ENCODE measurements at places on chromosomes 1 and 21.

- DNase-seq = no peak
Measured at GRCh38 chr21:43702785-43703034, 16.2 kb upstream of the PDXK start.

DNA sequence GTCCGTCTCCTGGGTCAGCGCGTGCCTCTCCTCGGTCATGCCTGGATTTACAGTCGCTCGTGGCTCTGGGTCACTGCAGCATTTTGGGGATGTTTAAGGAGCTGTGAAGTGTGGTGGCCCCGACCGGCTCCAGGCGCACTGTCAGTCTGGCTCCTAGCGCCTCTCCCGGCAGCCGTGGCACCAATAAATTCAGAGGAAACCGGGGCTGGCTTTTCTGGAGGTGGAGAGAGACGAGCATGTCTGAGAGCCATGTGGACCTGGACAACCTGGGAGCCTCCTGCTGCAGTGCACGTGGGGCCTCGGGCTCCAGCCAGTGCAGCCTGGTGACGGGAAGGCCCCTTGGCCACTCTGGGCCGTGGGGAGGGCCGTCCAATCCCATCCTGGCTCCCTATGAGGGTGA, 17.1 kb downstream of the PLCH2 start:
- no peak for DNase-seq

DNA sequence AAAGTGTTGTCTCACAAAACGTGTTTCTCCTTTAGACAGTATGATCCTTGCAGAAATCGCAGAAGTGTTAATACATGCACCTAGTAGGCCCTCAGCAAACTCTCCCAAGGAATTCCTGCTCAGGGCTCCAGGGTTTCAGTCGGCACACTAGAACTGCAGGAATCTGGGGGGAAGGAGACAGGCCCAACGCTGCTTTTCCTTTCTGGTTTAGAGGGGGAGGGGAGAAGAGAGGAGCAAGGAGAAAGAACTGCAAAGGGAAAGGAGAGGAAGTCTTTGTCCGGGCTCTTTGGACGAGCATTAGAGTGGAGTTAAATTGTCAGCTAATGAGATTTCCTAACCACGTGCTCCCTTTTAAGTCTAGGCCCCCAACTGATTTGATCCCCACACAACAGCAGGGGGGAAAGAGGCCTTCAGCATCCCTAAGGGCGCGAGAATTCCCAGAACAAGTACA, 103.7 kb upstream of the SOD1 start:
- no peak for DNase-seq

- DNase-seq = no peak
Measured at GRCh38 chr1:116326486-116326885, 46.6 kb upstream of the ATP1A1 start.

GRCh38 chr1:108028841-108029388, 63.9 kb upstream of the VAV3 start:
- DNase-seq = no peak

DNA sequence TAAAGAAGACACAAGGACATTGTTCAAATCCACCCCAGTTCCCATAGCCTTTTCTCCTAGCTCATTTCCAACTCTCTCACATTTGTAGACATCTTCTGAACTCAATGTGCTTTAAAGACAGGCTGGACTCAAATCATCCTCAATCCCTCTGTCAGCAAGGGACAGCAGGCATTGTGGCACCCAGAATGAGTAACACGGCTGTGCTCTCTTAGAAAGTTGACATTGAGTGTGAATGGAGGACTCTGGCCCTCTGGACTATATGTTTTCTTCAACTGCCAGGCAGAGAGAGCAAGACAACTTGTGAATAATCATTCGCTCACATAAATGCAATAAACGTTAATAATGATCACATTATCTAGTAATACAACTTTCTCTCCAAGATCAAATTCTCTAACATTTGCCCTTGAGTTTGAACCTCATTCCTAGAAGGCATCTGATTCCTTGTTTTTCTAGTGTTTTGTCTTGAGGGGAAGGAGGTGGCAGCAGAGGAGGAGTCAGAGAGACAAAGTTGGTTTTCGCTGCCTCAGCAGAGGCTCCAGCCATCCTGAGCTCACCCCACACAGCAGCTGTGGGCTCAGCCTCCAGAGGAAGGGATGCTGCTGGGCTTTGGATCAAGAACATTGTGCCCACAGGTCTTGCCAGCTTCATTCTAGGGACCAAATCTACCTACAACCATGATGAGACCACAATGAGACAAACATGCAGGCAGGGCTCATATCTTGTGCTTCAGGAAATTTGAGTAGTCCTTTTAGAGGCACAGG, 85.1 kb downstream of the BCAR3 start:
- no peak for DNase-seq

GRCh38 chr21:16592381-16592780, 862.6 kb downstream of the USP25 start:
- no peak for DNase-seq

GRCh38 chr1:64986903-64987871, 20.8 kb upstream of the JAK1 start:
- DNase-seq = no peak

- DNase-seq = peak; percentile 84
Measured at GRCh38 chr1:92960395-92961130, 699 bp downstream of the DIPK1A start.

DNA sequence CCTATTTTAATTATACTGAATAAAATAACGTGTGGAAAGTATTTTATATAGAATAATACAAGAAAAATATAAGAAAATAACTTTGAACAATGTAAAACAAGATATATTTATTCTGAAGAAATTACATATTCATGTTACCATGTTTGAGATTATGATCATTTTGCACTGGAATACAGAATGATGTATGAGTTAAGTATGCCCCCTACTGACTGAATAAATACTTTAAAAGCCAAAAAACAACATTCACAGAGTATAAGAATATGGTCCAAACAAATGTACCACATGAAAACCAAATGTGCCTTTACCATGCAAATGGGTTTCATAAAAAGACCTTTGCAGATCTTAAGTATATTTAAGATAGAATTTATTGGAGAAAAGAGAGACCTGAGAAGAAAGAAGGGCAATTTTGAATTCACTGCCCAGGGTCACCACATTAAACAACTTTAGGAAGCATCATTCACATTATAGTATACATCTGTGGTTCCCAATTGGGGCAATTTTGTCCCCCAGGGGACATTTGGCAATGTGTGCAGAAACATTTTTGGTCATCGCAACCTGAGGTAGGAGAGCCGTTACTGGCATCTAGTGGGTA, 136.6 kb upstream of the GFI1 start:
- peak; percentile 32 for DNase-seq

DNA sequence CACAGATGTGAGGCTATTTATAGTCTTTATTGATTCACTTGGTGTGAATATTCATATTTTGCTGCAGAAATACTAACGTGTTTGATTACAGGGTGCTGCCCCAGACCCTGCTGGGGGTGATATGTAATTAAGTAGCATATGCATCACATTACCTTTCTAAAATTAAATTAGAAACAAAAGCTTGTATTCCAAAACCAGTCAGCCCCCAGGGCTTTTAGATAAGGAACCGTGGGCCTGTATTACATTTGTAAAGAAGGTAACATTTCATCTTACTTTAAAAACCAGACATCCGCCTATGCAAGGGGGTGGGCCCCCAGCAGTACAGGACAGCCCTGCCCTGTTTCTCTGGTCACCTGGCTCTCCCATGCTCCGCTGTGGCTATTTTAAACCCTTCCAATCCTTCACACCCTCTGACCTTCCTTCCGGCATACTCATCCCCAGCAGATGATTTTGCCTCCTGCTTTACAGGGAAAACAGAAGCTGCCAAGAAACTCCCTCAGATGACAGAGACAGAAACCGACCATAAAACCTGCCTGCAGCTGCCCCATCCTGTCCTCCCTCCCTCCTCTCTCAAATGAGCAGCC, 22.0 kb upstream of the KCNC4 start:
- DNase-seq = no peak

GRCh38 chr1:154533952-154534844, 24.3 kb downstream of the UBE2Q1 start:
- DNase-seq = no peak

GRCh38 chr1:15953294-15953771, 22.6 kb downstream of the ZBTB17 start:
- no peak for DNase-seq

DNA sequence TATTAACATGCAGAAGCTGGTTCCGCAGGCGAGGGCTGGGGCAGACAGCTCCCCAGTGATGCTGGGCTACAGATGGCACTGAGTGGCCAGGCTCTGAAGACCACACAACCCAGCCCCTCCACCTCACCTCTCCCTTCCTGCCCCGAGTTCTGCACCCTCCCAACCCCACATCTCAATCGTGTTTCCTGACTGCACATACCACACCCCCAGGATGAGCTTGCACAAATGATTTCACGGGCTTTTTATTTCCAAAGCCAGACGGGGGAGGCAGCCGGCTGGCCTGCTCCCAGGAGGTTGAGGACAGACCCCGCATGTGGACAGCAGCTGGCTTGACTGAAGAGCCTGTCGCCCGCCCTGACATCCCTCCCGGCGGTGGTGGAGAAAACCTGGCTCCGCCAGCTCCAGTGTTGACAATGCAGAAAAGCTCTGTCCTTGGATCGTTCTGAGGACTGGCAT, 21.4 kb upstream of the ALDH4A1 start:
- DNase-seq = no peak

DNA sequence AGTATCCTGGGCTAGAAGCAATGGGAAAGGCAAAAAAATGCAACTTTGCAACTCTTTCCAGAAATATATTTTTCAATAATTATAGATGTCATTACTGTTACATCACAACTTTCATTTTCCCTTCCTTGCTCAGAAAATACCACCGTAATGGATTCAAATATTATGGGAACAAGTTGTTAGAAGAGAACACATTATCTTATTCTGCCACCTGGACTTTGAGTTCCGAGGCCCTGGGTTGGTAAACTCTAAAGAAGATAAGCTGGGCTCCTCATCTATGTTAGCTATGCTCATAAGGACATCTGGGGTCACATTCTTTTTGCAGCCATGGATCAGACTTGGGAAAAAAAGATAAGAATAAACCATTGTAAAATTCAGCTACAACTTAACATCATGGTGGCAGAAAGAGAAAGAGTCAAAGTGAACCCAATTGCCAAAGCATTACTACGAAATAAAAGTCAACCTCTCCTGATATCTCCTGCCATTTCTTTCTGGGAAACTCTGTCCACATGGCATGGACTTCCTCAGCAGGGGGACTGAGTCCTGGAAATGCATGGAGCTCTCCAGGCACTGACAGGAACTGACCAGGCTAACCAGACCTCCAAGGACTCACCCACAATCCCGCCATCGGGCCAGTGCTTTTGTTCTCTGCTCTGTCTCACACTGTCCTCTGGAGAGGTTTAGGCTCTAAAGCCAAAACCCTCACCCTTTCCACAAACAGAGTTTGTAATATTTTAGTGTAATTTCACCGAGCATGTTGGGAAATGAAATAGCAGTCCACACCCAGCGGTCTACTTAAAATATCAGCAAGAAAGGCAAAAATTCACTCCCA, 499.1 kb upstream of the RUNX1 start:
- no peak for DNase-seq

DNA sequence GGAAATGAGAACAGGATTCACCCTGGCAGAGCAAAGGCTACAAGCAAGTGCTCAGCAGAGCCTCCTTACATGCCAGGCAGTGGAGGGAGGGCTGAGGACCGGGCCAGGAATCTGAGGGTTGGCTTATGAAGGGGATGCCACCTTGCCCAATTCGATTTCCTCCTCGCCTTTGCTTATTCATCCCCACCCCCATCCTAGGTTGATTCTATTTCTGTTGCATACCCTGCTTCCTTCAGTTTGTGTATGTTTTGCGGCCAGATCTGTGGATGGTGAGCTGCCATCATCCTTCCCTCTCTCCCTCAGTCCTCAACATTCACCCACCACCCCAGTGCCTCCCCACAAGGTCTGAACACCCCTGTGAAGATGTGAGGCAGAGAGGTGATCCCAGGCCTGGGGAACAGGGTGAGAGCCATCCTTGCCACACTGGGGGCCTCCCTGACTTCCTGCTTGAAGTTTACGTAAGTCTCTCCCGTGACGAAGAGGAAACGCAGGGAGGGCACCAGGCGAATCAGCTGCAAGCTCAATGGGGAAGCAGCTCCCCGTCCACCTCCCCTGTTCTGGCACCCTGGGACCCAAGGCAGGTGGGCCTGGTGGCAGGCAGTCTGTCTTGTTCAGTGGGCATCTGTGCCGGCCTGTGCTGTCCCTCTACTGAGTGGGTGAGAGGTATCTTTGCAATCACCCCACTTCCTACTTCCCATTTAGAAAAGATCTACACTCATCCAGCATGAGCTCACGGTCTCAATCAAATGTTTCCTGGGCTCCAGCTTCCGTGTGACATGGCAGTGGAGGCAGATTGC, 50.6 kb upstream of the CNTN2 start:
- DNase-seq = no peak

- no peak for DNase-seq
Measured at GRCh38 chr21:15772654-15773053, 42.9 kb downstream of the USP25 start.

- no peak for DNase-seq
Measured at GRCh38 chr1:230690101-230690500, 23.8 kb downstream of the AGT start.

GRCh38 chr1:5970610-5971273, 21.5 kb downstream of the NPHP4 start:
- DNase-seq = no peak

DNA sequence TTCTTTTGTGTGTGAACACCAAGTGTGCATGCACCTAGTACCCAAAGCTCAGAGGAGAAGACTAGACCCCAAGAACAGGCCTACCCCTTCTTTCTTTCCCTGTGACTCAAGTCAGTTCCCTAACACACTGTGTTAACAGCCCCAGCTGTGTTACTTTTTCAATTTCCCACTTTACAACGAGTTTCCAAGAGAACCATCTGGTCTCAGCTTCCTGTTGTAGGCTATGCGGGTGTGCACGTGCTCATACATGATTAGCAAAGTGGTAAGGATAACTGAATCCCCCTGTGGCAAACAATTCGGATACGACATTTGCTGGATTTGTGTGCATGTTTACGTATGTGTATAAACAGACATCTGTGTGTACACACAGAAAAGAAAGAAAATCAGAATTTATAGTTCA, 17.9 kb downstream of the IFNAR2 start:
- no peak for DNase-seq

GRCh38 chr1:22387919-22388580, 63.6 kb upstream of the ZBTB40 start:
- no peak for DNase-seq

DNA sequence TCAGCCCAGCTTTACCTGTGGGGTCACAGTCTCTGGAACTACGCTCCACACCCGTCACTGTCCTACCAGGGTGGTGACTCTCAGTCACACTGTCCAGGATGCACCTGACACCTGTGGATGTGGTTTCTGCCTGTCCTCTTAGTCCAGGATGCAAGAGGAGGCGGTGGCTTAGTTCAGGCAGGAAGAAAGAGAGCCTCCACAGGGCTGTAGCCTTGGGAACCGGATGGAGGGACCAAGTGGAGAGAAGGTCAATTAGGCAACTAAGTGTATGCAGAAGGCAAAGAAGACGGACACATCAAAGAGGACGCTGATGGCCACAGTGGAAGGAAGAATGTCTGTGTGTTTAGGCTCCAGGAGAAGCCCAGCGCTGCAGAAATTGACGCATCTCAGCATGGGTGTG, 153.9 kb upstream of the IRF2BP2 start:
- DNase-seq = no peak

DNA sequence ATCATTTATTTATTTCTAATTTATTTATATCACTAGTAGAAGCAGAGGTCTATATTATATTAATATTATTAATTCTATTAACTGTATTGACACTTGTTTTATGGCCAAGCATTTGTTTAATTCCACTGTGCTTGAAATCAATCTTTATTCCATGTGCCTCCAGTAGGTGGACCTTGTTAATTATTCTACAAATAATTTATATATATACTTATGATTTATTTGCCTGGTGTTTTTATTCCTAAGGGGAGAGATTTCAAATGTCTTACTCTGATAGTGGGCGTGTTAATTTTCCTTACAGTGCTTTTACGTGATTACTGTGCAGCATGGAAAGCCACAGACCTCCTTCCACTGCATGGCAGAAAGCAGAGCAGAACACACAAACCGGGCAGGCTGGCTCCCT, 17.5 kb upstream of the OR6N2 start:
- no peak for DNase-seq

Measured in activated CD4-positive, alpha-beta T cell treated with anti-CD3 and anti-CD28 coated beads, Interleukin-2, amount 50 U/mL, for 16 hours (primary cell).